ENCODE measurements at places on chromosomes 7 and 10. TPM values are rescaled to one million over a fixed set of nuclear protein-coding genes. Genes with fewer than 3 reads are reported as not detected.

- no peak overlapping the region for H3K27ac ChIP-seq
- H3K36me3 ChIP-seq = no peaks in the 10 kb centered on the region
- no peak for DNase-seq
- H3K27me3 ChIP-seq = no peaks in the 10 kb centered on the region
- H3K4me1 ChIP-seq = no peaks in the 10 kb centered on the region
Measured at GRCh38 chr7:13198036-13198435, 510.6 kb downstream of the ARL4A start.

DNA sequence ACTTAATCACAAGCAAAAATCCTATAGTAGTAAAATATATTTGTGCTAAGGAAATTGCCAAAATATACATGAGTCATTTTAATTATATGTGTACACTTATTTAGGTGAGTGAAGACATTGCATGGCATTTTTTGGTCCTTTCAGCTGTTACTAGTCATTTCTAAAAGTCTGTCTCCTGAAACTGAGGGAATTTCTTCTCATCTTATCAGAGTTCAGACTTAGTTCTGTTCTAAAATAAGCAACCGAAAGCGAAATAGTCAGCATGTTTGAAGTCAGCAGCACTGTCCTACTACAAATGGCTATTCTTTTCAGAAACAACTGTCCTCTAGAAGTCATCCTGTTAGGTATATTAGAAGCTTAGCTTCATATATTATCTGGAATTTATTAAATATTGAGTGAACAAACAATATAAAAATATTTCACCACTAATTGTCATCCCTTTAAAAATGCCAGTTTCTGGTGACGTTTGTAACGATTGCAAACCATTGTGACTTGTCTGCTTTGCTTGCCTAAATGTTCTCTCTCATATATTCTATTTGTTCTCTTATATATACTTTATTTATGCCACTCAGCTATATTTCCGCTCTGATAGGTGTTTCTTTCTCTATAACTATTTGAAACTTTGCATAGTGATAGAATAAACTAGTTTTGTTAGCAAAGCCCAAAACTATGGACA is 227.4 kb upstream of the KAT6B start:
- no peak for DNase-seq
- no peaks in the 10 kb centered on the region for H3K27me3 ChIP-seq
- H3K36me3 ChIP-seq = no peaks in the 10 kb centered on the region
- H3K27ac ChIP-seq = peak overlapping the region; percentile 43
- peak overlapping the region; percentile 0 for H3K4me3 ChIP-seq

DNA sequence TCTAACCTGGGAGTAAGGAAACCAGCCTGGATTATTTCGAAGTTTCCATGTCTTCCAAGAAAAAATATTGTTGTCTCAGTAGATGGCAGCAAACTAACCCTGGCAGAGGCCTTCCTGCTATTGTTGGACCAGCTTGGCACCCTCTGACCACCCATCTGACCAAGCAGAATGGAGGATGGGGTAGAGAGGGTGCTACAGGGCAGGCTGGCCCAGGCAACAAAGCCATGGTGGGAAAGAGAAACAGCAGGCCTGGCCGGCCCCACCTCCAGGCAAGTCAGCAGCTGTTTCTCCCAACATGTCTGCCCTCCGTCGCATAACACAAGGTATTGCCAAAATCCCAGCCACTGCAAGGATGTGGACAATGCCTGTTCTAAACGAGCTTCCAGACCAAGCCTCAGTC is 95.0 kb downstream of the FAM53B start:
- H3K4me3 ChIP-seq = no peak overlapping the region
- H3K27me3 ChIP-seq = no peaks in the 10 kb centered on the region
- DNase-seq = no peak
- peak overlapping the region; percentile 80 for H3K27ac ChIP-seq
- peaks cover 87% of the 10 kb centered on the region for H3K4me1 ChIP-seq

TCAF2 gene
- 6.1 TPM for total RNA-seq

GRCh38 chr10:4066581-4067390 is 281.8 kb upstream of the KLF6 start:
- no peak overlapping the region for H3K4me3 ChIP-seq
- H3K27me3 ChIP-seq = no peaks in the 10 kb centered on the region
- no peaks in the 10 kb centered on the region for H3K36me3 ChIP-seq
- no peak for DNase-seq
- H3K4me1 ChIP-seq = peaks cover 14% of the 10 kb centered on the region

GRCh38 chr7:1112109-1112508 is 24.2 kb downstream of the GPER1 start:
- H3K4me3 ChIP-seq = no peak overlapping the region
- no peak overlapping the region for H3K27ac ChIP-seq
- no peaks in the 10 kb centered on the region for H3K27me3 ChIP-seq
- no peaks in the 10 kb centered on the region for H3K36me3 ChIP-seq

GRCh38 chr10:49243139-49243538 is 54.9 kb upstream of the TMEM273 start:
- no peaks in the 10 kb centered on the region for H3K36me3 ChIP-seq
- no peak for DNase-seq
- H3K27me3 ChIP-seq = no peaks in the 10 kb centered on the region
- no peak overlapping the region for H3K4me3 ChIP-seq
- H3K4me1 ChIP-seq = no peaks in the 10 kb centered on the region
- no peak overlapping the region for H3K27ac ChIP-seq

AGR3 gene
- total RNA-seq = 67.8 TPM

DNA sequence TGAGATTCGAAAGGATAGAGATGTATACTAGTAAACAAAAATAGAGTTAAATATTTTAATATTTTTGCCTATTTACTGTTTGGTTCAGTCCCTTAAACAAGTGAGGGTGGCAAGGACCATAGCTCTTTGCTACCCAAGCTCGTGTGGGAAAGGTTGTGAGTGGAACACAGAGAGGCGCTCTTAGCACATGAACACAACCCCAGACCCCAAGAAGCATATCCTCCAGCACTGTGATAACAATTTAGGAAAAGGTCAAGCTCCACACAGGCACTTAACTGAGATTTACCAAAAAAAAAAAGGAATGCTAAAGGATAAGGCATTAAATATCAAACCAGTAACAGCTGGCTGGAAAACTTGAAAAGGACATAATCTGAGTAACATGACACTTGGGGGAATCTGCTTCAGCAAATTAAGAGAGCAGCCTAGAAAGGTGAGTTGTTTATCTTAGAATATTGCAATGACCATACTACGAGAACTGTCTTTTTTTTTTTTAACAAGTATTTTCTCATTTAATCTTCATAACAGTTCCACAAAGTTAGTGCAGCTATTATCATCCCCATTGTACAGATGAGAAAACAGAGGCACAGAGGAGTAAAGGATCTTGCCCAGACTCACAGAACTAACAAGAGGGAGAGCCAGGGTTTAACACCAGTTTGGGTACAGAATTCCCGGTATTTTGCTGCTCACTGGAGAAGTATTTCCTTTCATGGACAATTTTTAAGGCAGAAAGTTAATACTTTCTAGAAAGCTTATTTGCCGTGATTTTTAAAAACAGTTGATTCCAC is 303.5 kb upstream of the AOAH start:
- no peak overlapping the region for H3K27ac ChIP-seq
- H3K4me1 ChIP-seq = peaks cover 16% of the 10 kb centered on the region
- H3K27me3 ChIP-seq = no peaks in the 10 kb centered on the region

- no peaks in the 10 kb centered on the region for H3K27me3 ChIP-seq
- H3K4me1 ChIP-seq = peaks cover 44% of the 10 kb centered on the region
- H3K27ac ChIP-seq = no peak overlapping the region
- DNase-seq = peak; percentile 53
- no peak overlapping the region for H3K4me3 ChIP-seq
Measured at GRCh38 chr10:103789771-103790201, 65.6 kb downstream of the SH3PXD2A start.

MRLN gene
- not detected for total RNA-seq

DNA sequence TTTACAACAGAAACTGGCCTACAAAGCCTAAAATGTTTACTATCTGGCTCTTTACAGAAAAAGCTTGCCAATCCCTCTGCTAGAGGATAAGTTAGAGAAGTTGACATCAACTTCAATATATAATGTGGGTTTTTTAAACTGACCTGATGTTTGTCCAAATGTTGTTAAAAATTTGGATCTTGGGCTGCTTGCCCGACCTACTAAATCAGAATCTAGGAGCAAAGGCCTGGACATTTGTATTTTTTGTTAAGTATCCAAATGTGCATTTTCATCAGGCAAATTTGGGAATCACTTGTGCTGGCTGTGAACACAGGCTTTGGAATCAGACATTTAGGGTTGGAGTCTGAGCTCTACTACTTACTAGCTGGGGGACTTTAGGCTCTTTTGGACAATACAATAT is 252.7 kb upstream of the CSTF2T start:
- no peak for DNase-seq
- H3K27me3 ChIP-seq = no peaks in the 10 kb centered on the region
- no peak overlapping the region for H3K4me3 ChIP-seq

GRCh38 chr10:111118758-111119157 is 41.9 kb downstream of the ADRA2A start:
- H3K4me1 ChIP-seq = no peaks in the 10 kb centered on the region
- no peak for DNase-seq
- H3K4me3 ChIP-seq = no peak overlapping the region
- H3K27me3 ChIP-seq = no peaks in the 10 kb centered on the region

GRCh38 chr7:5694912-5695726 is 86.3 kb downstream of the RNF216 start:
- H3K36me3 ChIP-seq = no peaks in the 10 kb centered on the region
- DNase-seq = peak; percentile 42
- peak overlapping the region; percentile 64 for H3K27ac ChIP-seq
- no peak overlapping the region for H3K4me3 ChIP-seq
- H3K4me1 ChIP-seq = peaks cover 75% of the 10 kb centered on the region
- no peaks in the 10 kb centered on the region for H3K27me3 ChIP-seq

DNA sequence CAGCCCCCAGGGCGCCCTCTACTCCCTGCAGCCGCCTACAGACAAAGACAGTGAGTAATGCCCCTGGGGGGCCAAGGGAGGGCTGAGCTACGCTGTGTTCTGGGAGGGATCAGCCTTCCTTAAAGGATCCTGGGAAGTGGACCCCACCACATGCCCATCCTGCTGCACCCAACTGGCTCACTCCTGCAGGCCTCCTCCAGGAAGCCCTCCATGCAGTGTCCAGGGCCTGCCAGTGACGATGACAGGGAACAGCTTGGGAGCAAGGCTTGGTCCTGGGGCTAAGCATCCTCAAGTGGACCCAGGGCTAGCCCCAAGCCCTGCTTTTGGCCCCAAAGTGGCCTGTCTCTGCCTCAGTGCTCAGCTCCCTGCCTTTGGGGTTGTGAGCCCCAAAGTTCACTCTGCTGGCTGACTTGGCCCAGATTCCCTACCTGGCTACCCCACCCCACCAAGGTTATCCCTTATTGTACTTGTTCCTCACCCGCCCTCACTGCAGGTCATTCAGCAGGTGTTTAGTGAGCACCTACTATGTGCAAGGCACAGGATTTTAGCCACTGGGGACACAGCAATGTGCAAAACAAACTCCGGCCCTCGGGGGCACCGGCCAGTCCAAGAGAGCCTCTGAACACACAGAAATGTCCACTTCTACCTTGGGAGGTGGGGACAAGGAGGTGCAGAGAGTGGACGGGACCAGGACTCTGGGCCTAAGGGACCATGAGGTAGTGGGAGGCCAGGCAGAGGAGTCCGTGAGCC is 83.5 kb downstream of the MYL10 start:
- no peaks in the 10 kb centered on the region for H3K36me3 ChIP-seq
- DNase-seq = no peak
- H3K4me1 ChIP-seq = no peaks in the 10 kb centered on the region
- H3K4me3 ChIP-seq = no peak overlapping the region

DNA sequence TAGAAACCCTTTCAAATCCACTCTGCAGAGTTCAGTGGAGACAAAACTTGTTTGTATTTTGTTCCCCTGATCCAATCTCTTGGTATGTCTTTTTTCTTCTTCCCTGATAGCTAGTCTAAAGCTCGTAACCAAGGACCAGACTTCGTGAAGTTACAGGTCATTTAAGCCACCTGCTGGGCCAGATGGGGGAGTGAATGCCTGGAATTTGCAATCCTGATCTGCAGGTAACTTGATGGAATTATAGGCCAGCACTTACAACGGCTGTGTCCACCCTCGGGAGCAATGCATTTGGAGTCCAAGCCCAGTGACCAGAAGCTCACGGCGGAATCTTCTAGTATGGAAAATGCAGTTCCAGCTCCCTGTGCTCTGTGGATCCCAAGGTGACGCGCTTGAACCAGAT is 566.9 kb downstream of the TCERG1L start:
- no peaks in the 10 kb centered on the region for H3K36me3 ChIP-seq
- DNase-seq = no peak
- H3K27me3 ChIP-seq = no peaks in the 10 kb centered on the region
- no peaks in the 10 kb centered on the region for H3K4me1 ChIP-seq
- no peak overlapping the region for H3K27ac ChIP-seq

GLI3 gene
- total RNA-seq = 5.2 TPM

CUL2 gene
- total RNA-seq = 25.4 TPM

- peaks cover 41% of the 10 kb centered on the region for H3K4me1 ChIP-seq
- peak overlapping the region; percentile 52 for H3K27ac ChIP-seq
- H3K36me3 ChIP-seq = no peaks in the 10 kb centered on the region
- H3K4me3 ChIP-seq = peak overlapping the region; percentile 92
Measured at GRCh38 chr10:91796331-91797047, 1.7 kb upstream of the TNKS2 start.

- H3K4me3 ChIP-seq = no peak overlapping the region
- H3K27me3 ChIP-seq = no peaks in the 10 kb centered on the region
- no peak overlapping the region for H3K27ac ChIP-seq
Measured at GRCh38 chr10:73232887-73233286, 14.2 kb downstream of the DNAJC9 start.

GRCh38 chr7:82164813-82165212 is 278.8 kb downstream of the CACNA2D1 start:
- no peaks in the 10 kb centered on the region for H3K27me3 ChIP-seq
- H3K4me1 ChIP-seq = no peaks in the 10 kb centered on the region
- DNase-seq = no peak
- no peak overlapping the region for H3K4me3 ChIP-seq
- no peak overlapping the region for H3K27ac ChIP-seq
- no peaks in the 10 kb centered on the region for H3K36me3 ChIP-seq

GRCh38 chr7:118696879-118697278 is 472.4 kb downstream of the ANKRD7 start:
- no peaks in the 10 kb centered on the region for H3K4me1 ChIP-seq
- no peaks in the 10 kb centered on the region for H3K36me3 ChIP-seq
- H3K4me3 ChIP-seq = no peak overlapping the region
- H3K27ac ChIP-seq = no peak overlapping the region

CFTR gene
- total RNA-seq = 4.2 TPM

IL2RA gene
- total RNA-seq = 4.0 TPM

TYW1 gene
- total RNA-seq = 17.6 TPM

GRCh38 chr10:47260505-47261111 is 39.4 kb upstream of the GDF10 start:
- H3K4me3 ChIP-seq = no peak overlapping the region
- H3K27me3 ChIP-seq = no peaks in the 10 kb centered on the region
- H3K27ac ChIP-seq = no peak overlapping the region
- H3K36me3 ChIP-seq = no peaks in the 10 kb centered on the region
- no peak for DNase-seq
- H3K4me1 ChIP-seq = peaks cover 12% of the 10 kb centered on the region

GRCh38 chr7:69761290-69761922 is 163.1 kb downstream of the AUTS2 start:
- H3K27me3 ChIP-seq = no peaks in the 10 kb centered on the region
- DNase-seq = no peak
- H3K4me1 ChIP-seq = peaks cover 14% of the 10 kb centered on the region
- H3K36me3 ChIP-seq = no peaks in the 10 kb centered on the region
- H3K27ac ChIP-seq = no peak overlapping the region
